Stimulated activated naive CD8-positive, alpha-beta T cell treated with anti-CD3 and anti-CD28 coated beads, Interleukin-15, amount 100 ng/mL, for 72 hours (primary cell): ENCODE measurements at places on chromosomes 16 and 17.

DNA sequence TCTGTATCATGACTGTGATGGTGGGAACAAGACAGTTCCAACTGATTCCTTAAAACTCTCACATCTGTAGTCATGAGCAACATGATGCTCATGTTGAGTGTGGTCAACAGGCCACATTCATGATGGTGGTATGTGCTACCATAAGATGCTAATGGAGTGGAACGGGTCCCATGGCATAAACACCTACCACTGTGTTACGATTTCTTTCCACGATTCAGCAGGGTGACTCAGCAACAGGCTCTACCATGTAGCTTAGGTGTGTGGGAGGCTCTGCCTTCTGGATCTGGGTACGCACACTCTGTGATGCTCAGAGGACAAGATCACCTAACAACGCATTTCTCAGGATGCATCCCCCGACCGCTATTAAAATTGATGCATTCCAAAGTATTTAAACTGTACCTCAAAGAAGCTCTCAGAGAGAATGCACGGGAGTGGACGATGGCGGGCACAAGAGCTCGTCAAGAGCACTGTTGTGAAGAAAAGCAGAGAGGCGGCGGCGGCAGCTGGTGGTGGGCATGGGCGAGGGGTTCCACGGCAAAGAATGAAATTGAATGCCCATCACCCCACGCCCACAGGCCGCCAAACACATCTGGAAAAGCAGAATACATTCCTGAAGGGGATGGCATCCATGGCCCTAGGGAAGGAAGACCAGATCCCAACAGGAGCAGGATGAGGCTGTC, 133.3 kb downstream of the ZNF778 start:
- peak; percentile 53 for DNase-seq

DNA sequence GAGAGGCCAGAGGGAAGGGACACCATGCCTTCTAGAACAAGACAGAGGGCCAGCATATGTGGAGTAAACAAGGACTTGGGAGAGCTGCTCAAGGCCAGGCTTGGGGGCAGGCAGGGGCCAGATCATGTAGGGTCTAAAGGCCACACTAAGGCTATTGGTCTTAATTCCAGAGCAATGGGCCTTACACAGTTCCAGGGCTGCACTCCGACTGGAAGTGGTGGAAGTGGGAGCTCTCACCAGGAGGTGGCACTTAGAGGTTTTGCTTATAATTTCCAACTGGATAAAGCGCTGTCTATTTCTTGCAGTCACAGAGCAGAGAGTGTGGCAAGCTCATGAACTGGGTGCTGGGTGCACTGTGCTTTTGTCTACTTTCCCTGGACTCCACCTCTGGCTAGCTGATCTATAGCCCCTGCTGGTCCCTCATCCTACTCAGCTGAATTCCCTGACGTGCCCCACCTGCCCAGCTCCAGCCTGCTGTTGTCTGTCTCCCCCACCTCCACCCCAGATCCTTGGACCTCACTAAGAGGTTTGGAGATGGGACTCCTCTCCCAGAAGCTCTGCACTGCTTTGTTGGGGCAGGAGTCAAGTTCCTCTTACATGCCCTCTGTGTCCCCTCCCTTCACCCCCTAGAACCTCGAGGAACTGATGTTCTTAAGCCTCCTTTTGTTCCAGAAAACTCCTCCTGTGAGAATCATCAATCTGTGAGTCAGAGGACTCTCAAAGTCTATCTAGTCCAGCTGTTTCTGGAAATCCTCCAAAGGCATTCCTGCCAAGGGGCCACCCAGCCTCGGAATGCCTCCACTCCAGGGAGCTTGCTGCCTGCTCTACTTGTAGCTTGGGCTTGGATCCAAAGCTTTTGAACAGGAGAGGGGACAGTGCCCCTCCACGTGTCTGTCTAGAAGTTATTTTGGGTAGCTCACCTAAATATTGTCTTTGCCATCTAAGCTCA, 48.1 kb upstream of the KSR1 start:
- DNase-seq: no peak

- no peak for DNase-seq
These were observed 2.4 kb downstream of the DOC2B start for GRCh38 chr17:179066-179432.

DNA sequence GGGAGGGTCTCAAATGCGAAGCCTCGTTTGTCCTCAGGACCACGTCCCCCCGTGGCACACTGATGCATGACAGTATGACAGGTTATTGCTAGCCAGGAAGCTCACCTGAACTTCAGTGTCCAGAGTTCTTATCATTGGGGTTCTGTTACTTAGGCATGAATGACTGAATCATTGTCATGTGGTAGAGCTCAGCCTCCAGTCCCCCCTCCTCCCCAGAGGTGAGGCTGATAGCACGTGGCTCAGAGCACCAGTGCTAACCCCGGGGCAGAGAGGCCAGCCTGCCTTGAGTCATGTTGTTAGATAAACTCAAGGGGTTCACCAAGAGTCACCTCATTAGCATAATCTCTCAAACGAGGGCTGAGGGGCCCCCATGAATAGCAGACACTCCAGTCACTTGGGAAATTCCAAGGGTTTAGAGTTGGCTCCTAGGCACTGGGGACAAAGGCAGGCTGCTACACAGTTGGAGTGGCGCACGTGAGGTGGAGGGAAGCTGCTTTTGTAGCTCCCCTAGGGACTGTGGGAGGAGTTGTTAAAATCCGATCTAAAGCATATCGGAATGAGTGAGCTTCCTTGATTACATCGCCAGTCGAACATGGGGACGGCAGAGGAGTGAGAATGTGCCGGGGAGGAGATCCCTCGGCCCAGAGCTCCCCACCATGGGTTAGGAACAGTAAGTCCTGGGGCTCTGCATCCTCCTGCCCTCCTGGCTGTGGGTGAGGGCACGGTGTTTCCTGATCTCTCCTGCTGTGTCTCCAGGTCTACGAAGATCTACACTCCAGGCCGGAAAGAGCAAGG, 18.2 kb downstream of the DHX38 start:
- no peak for DNase-seq
